Uterus (tissue), 4 donors: ENCODE measurements at places on chromosomes 5 and 9. TPM values are rescaled to one million over a fixed set of nuclear protein-coding genes. Genes with fewer than 3 reads are reported as not detected.

Gene SLC2A8
- 45.1 TPM for total RNA-seq

Gene WDR38
- total RNA-seq: 0.79 TPM

DNA sequence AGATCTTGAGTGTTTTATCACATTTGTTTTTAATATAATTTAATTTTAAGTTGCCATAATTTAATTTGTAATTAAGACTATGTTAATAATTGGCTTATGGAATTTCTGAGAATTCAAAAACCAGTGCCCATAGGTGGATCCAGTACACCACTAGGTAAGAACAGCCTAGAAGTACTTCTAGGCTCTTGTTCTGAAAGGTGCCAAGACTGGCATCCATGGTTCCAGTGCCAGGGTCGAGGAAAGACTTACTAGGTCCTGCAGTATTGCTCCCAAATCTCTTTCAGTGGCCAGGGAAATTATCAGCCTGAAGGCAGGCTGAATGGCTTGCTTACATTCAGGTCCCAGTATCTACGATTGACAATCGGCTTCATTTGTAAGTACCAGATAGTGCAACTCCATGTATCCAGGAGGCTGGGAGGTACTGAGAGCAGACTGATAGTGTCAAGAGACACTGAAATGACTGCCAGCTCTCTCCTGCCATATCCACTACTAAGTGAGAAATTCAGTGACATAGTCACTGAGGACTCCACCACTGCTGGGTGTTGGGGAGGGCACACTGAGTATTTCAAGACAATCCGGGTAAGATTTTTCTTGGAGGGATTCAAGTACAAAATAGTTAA lies 159.2 kb upstream of the CCDC152 start:
- H3K4me1 ChIP-seq: no peaks in the 10 kb centered on the region
- H3K36me3 ChIP-seq: no peaks in the 10 kb centered on the region
- no peaks in the 10 kb centered on the region for H3K27me3 ChIP-seq
- H3K4me3 ChIP-seq: no peak overlapping the region
- no peak for DNase-seq

- DNase-seq: no peak
- no peaks in the 10 kb centered on the region for H3K4me1 ChIP-seq
- no peaks in the 10 kb centered on the region for H3K27me3 ChIP-seq
- H3K4me3 ChIP-seq: no peak overlapping the region
Observed at GRCh38 chr5:2800035-2800434, 48.6 kb upstream of the IRX2 start.

- no peaks in the 10 kb centered on the region for H3K27me3 ChIP-seq
- peak overlapping the region; percentile 5 for H3K4me3 ChIP-seq
- no peak overlapping the region for H3K27ac ChIP-seq
- H3K36me3 ChIP-seq: no peaks in the 10 kb centered on the region
Observed at GRCh38 chr9:14103115-14103514, 210.8 kb downstream of the NFIB start.

- DNase-seq: no peak
- no peaks in the 10 kb centered on the region for H3K36me3 ChIP-seq
- no peak overlapping the region for H3K4me3 ChIP-seq
- H3K4me1 ChIP-seq: peaks cover 20% of the 10 kb centered on the region
- H3K27me3 ChIP-seq: no peaks in the 10 kb centered on the region
- H3K27ac ChIP-seq: peak overlapping the region; percentile 16
Observed at GRCh38 chr9:93128715-93129224, 5.3 kb downstream of the NINJ1 start.
